ENCODE measurements at places on chromosomes 4 and X.

DNA sequence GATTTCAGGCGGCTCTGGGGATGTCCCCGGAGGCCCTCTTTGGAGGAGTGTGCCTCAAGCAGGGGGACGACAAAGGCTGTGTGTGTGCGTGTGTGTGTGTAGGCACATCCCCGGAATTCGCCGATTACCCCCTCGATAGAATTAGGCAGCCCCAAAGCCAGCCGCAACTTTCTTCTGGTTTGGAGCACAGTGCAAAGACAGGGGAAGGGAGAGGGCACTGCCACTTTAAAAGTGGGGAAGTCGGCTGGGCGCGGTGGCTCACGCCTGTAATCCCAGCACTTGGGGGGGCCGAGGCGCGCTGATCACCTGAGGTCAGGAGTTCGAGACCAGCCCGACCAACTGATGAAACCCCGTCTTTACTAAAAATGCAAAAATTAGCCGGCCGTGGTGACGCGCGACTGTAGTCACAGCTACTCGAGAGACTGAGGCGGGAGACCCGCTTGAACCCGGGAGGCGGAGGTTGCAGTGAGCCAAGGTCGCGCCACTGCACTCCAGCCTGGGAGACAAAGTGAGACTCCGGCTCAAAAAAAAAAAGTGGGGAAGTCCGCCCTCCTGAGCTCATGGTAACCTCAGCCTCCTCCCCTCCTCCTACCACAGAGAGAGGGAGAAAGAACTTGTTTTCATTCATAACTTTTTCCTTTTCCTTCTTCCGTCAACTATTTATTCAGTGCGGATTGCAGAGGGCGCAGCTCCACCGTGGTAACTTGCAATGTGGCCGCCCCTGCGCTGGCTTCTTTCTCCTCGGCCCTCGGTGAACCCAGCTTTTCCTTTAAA is 2.4 kb downstream of the SPRY1 start:
- DNase-seq: peak; percentile 37

DNA sequence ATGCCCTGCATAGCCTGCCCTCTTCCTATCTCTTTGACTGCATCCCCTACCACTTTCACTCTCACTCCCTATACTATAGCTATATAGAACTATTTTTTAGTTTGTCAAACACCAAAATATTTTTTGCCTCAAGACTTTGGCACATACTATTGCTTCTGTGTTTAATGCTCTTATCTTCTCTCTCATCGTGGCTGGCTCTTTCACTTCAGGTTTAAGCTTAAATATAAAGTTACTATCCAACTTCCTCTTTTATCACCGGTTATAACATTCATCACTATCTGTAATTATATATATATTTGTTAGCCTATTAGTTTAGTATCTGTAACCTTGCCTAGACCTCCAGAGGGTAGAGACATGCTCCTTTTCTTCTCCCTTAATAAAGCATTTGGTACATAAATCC is 11.5 kb upstream of the HMGB2 start:
- no peak for DNase-seq

DNA sequence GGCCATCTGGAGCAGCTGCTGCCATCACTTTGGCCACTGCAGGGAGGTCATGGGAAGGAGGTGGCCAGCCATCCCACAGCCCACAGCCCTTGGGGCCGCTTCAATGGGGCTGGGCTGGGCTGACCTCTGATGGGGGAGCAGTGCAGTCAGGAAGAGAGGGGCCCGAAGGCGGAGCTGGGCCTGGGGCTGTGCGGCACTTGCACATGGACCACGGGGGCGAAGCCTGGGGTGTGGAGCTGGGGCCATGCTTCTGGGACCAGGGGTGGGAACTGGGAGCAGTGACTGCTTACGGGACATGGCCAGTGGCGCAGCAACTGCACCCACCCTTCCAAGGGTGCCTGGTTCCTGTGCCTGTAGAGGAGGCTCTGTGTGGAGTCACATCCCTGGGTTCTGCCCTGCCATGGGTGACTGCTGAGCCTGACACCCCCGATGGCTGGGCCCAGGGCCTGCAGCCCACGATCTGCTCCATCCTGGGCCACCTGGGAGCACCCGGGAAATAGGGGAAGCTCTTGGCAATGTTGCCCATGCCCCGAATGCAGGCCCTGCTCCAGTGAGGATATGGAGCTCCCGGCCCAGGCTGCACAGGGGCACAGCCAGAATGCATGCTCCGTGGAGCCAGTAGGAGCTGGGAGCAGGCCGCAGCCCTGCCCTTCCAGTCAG is 22.4 kb upstream of the SULT1B1 start:
- DNase-seq: peak; percentile 12

DNA sequence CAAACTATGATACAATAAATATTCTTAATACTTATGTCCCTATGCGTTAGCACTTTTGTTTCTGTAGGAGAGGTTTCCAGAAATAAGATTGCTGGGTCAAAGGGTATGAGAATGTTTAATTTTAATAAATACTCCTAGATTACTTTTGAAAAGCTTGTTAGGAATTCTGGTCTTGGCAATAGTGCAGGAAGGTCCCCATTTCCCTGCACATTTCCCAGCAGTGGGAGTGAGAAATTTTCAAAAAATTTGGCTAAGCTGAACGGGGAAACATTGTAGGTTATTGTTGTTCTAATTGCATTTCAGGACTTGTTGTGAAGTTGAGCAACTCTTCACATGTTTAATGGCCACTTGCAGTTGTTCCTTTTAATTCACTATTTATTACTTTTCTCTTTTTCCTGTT is 27.1 kb downstream of the IGFBP7 start:
- DNase-seq: no peak

DNA sequence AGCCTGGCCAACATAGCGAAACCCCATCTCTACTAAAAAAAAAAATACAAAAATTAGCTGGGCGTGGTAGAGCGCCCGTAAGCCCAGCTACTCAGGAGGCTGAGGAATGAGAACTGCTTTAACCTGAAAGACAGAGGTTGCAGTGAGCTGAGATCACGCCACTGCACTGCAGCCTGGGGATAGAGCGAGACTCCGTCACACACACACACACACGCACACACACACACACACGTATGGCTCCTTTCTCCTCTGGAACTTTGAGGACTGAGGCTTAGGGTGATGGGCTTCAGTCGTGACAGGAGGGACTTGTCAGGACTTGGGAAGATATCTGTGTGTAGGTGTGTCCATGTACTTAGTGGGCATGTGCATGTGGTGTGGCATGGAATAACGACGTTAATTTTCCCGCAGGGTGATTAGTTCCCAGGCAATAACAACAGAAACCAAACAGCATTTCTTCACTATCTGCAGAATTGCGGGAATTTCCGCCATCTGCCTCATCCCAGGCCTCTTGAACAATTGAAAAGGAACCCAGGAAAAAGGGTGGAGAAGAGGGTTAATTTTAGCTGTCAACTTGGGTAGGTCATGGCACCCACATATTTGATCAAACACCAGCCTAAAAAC is 47.7 kb downstream of the RWDD4 start:
- DNase-seq: no peak

GRCh38 chr4:107845681-107846080 is 20.9 kb downstream of the SGMS2 start:
- DNase-seq: no peak

DNA sequence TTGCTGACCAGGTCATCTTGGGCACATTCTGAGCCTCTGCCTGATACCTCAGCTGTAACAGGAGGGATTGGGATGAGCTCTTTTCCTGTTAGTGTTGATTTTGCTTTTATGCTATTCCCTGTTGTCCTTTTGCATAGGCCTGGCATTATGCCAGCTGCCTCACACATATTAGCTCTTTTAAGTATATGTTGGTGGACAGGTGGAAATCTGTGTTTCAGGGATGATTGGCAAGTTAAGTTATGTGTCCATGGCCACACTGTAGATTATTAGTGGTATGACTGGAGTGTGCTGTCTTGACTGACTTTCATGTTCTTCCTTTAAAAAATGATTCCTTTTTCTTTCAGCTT is 28.9 kb downstream of the NSD2 start:
- DNase-seq: no peak

GRCh38 chr4:98433691-98434090 is 172.5 kb downstream of the RAP1GDS1 start:
- no peak for DNase-seq

All from D341Med (cell line).